ENCODE measurements at places on chromosomes 7 and 10.

DNA sequence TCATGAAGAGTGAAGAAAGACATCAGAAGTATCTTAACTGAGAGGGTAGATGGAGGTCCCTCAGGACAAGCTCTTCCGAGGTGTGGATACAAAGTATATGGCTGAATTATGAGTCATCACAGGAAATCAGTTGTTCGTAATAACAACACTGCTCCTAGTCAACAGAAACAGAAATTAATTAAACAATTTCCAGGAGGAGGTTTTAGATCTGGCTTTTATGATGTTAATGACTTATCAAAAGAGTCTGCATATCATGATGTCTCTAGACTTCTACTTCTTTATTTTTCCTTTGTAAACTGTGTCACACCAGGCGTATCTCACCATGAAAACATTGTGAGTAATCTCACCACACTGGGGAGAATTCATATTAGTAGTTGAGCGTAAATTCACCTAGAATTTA lies 31.2 kb downstream of the OSBPL3 start:
- DNase-seq, result no peak

DNA sequence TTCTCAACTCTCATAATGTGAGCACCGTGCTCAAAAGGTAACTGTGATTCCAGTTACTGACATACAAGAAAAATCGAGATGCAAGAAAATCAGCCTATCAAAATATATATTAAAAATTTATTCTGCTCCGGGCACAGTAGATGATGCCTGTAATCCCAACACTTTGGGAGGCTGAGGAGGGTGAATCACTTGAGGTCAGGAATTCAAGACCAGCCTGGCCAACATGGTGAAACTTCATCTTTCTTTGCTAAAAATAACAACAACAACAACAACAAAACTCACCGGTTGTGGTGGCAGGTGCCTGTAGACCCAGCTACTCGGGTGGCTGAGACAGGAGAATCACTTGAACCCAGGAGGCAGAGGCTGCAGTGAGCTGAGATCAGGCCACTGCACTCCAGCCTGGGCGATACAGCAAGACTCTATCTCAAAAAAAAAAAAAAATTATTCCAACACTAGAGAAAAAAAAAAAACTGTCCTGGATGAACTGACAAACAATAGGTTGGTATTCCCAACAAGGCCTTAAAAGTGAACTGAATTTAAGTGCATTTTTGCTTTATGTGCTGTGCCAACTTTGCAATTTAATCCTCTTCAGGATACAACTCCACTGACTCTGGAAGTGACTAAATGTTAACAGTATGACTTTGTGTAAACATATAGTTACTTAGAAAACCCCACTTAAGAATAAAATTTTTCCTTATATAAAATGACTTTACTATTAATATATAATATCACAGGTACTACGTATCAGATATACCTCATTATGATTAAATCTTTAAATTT lies 51.1 kb downstream of the JMJD1C start:
- no peak for DNase-seq

DNA sequence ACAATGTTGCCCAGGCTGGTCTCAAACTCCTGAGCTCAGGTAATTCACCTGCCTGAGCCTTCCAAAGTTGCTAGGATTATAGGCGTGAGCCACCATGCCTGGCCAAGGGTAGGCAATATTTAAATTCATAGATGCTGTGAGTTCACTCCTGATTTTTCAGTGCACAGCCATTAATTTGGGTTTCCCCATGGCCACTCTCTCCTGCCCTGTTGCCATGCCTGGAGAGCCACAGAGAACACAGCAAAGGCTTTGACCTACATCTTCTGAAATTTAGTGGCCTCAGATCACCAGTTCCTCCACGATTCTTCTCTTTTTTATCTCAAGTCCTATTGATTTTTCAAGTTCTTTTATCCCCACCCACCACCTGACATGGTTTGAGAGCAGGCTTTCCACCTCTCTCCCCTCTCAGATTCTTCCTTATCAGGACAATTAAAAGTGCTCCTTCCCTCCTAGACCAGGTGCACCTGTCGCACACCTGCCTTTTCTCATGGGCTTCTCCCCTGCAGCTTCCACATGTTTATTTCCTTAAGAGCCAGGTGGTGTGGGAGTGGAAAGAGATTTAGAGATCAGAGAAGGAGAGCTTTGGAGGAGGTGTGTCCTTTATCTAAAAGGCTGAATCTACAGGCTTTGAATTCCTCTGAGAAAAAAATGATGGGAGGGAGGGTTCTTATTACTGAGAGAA lies 123.8 kb downstream of the ADRA2A start:
- no peak for DNase-seq

- DNase-seq, result no peak
These were observed 23.2 kb upstream of the AOAH start for GRCh38 chr7:36747280-36748016.

DNA sequence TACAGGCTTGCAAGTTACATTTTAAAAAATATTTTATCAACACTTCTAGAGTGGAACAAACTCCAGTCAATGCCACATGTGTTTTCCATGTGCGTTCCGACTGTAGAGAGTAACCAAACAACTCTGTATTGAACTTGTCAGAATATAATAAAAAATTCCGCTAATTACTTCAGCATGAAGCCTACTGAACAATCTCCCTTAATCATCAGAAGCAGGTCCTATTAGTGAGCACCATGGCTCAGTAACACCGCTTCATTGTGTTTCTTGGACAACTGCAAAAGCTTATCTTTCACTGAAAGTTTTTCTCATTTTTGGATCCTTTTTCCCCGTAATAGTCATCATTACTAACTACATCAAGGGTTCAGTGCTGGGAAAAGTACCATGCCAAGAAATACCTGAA lies 117.0 kb downstream of the MKX start:
- no peak for DNase-seq

DNA sequence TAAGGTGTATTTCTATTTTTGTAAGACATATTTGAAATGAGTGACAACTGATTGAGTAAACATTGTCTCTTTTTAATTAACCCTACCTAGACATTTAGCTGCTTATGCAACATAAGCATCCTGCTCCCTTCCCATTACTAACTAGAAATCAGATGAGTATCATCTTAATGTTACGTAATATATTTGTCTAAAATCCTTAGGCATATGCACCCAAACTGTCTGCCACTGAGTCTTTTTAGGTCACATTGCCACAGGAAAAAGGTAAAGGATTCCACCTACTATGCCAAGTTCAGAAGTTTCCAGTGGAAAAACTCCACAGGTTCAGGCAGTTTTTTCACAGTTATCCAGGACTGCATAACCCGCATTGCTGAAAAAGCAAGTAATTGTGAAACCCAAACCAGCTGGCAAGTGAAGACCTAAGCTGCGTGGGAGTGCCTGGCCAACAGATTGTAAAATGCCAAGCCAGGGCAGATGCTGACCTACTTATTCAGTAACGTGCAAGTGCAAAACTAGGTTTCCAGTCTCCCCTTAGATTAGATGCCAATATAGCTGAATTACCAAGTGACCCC lies 983.7 kb downstream of the GATA3 start:
- DNase-seq, result no peak

DNA sequence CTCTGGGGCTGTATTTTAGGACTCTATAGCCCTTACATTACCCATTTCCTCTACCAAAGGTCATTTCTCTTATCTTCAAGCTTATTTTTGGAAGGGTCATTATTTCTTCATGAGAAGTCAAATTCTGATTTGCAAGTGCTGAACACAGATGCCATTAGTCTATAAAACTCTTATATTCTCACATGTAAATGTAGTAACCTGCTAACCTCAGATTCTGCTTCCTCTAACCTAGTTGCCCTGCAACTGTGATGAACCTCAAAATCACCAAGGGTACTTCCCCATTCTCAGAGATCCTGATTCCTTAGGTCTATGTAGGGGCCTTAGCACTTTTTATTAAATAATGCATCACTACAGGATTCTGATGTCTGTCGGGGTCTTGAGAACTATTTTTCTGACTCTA lies 6.3 kb downstream of the FAS start:
- DNase-seq, result no peak

GRCh38 chr7:11707606-11708193 lies 124.3 kb downstream of the THSD7A start:
- no peak for DNase-seq

DNA sequence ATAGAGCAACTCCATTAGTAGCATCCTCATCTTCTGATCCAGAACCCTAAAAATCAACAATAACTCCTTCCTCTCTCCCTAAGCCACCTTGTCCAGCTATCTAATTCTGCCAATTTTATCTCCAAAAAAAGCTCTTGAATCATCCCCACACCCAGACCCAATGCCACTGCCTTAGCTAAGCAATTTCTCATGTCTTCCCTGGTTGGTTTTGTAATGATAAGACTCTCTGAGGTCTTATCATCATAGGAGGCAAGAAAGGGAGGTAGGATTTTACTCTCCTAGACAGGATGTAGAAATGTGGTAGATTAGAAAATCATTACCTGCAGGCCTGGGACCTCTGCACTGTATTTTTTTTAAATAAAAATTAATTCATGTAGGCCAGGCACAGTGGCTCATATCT lies 283.5 kb upstream of the NEBL start:
- DNase-seq, result no peak

DNA sequence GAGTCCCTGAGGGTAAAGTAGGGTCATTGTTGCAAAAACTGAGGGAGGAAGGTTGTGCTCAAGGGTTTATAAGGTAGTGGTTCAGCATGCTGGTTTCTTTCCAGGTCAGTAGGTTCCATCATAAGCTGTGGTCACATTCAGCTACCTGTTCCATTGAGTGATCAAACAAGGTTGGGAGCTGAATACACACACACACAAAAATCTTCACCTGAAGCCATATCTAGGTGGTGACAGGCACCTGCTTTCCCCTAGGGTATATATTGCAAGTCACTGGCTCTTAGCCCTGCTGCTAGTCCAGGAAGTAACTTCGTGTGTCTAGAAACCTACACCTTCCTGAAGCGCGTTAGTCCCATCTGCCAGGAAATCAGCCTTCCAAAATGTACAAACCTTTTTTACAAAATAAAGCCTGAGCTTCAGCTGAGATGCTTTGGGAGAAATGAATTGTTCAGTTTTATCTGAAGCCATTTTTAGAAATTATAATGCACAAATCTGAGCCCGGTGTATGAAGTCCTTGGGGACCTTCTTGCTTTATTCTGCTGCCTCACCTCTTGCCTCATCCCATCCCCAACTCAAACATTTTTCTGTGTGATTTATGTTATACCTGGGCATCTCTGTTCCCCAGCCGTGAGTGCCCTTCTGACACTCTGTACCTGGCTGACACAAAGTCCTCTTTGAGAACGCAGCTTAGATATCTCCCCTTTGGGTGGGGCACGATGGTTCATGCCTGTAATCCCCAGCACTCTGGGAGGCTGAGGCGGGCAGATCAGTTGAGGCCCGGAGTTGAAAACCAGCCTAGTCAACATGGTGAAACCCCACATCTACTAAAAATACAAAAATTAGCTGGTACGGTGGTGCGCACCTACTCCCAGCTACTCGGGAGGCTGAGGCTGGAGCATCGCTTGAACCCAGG lies 10.6 kb upstream of the LAMTOR4 start:
- no peak for DNase-seq

- no peak for DNase-seq
These were observed 23.6 kb downstream of the FAM3C start for GRCh38 chr7:121372376-121373010.

- no peak for DNase-seq
These were observed 75.0 kb upstream of the SFMBT2 start for GRCh38 chr10:7485799-7486198.

DNA sequence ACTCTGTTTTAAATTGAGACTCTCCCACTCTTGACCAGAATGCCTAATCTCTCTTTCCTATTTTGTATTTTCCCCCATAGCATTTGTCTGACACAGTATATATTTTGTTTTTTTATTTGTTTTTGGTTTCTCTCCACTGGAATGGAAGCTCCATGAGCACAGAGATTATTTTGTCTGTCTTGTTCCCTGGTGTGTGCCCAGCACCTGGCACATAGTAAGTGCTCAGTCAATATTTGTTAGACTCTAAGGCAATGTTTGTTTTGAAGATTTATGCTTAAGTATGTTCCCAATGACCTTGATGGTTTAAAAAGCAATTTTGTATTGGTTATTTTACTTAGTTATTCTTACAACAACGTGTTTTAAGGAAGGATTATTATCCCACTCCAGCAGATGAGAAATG lies 201.8 kb downstream of the DYNC1I1 start:
- no peak for DNase-seq

GRCh38 chr10:17431871-17432311 lies 22.5 kb downstream of the ST8SIA6 start:
- no peak for DNase-seq

DNA sequence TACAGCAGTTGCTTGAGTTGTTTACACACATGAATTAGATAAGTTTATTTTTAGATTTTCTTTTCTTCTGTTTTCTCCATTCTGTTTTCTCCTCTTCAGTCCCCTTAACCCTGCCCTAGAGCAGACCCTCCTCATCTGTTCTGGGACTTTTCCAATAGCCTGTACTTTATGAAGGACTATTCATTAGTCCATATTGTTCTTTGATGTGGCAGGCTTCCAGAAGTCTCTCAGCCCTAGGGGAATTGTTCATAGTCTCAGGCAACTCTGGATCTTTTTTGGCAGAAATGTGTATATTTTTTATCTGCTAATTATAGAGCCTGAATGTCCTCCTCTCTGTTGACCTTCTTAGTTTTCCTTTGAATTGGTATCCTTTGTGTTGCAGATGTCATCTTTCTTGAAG lies 25.4 kb downstream of the KAT6B start:
- no peak for DNase-seq

GRCh38 chr10:48993627-48994026 lies 54.0 kb upstream of the LRRC18 start:
- DNase-seq, result no peak

GRCh38 chr7:47873762-47874161 lies 74.5 kb downstream of the PKD1L1 start:
- DNase-seq, result no peak

Measured in NCI-H1092 (cell line).